CD4-positive, alpha-beta T cell treated with Interleukin-15 for 1 hour (primary cell): ENCODE measurements at places on chromosomes 3 and 15.

DNA sequence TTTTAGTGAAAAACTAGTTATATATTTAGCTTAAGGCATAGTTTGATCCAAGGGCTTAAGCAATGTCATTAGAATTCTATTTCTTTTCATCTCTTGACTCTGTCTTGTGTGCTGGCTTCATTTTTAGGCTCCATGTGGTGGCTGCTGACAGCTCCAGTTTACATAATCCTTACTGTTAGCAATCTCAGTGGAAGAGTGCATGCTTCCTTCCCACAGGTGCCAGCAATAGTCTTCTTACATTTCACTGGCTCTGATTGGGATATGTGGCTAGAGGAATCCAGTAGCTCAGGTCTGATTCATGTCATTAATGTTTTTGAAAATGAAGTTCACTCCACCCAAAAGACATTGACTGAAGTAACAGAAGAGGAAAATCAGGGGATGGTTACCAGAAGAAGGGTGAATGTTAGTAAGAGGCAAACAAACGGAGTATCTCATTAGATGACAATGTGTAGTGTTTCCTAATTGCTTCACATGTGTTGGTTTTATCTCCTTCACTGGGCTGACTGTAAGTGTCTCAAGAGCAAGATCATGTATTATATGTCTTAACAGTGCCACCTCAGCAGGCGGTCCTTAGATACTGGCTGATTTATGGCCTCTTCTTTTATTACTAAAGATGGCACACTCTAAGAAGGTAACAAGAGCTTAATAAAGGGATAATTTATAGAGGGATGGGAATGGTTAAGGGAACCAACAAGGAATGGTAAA is 25.6 kb upstream of the TCF12 start:
- no peak for DNase-seq

DNA sequence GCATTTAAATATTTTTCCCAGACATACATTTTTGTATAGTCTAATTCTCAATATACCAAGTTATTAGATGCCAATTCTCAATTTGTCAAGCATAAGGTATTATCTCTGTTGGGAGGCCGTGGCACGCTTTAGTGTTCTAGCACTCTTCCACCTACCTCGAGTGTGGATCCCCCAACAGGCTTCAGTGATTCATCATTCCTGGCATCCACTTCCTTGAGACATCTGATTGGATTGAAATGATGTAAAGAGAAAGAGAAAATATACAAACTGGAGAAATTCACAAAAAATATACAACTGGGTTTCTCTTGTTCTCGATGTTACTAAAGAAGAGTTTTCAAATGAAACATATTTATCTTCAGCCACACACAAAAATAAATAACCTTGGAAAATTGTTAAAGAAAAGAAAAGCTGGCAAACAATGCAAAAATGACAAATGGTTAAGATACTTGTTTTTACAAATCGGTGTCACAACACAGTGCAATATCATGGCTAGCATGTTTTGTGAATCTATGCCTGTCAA is 218.0 kb upstream of the CDIN1 start:
- DNase-seq, result no peak

GRCh38 chr3:158200955-158201354 is 91.1 kb downstream of the RSRC1 start:
- DNase-seq, result no peak

- no peak for DNase-seq
Observed at GRCh38 chr3:60742606-60743145, 508.6 kb downstream of the FHIT start.

- no peak for DNase-seq
Observed at GRCh38 chr3:187841560-187841959, 96.3 kb upstream of the BCL6 start.

DNA sequence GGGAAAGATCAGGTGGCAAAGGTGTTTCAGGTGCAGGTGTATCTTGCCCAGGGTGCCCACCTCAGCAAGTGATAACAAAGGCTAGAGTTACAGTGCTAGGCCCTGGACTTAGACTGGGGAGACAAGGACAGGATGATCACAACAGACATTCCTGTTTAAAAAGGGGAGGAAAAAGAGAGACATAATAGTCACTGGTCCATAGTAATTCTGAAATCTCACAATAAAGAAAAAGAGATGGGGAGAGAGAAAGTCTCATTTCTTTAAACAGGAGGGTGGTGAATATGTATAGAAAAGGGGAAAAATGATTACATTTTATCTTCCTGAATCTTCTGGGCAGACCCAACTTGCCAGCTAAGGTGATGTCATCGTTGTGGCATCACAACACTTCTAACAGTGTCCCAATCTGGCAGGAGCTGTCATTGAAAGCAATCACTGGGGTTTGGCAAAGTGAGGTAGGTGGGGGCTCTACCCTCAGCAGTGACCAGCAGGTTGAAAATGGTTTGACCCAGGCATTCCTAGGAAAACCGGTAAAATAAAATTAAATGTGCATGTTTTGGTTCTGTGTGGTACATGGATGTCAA is 99.5 kb downstream of the ZNF621 start:
- DNase-seq, result peak; percentile 58

- peak; percentile 13 for DNase-seq
Observed at GRCh38 chr3:38115645-38116427, 21.1 kb downstream of the ACAA1 start.

GRCh38 chr15:78263907-78264303 is 457 bp upstream of the DNAJA4 start:
- no peak for DNase-seq

GRCh38 chr15:79520654-79521053 is 88.5 kb downstream of the MINAR1 start:
- DNase-seq, result no peak

DNA sequence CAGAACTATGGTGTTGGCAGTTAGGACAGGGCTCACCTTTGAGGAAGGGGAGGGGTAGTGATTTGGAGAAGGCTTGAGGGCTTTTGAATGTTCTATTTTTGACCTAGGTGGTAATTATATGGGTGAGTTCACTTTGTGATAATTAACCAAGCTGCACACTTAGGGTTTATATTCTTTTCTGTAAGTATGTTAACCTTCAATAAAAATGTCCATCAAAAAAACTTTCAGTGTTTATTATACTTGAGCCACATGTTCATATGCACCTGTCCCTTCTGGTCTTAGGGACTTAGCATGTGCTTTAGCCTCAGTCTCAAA is 28.4 kb downstream of the PDE8A start:
- DNase-seq, result no peak

- no peak for DNase-seq
Observed at GRCh38 chr3:23938688-23939087, 6.4 kb upstream of the NR1D2 start.

GRCh38 chr3:134840459-134840858 is 45.4 kb downstream of the EPHB1 start:
- DNase-seq, result no peak

- DNase-seq, result no peak
Observed at GRCh38 chr3:133475245-133476010, 75.6 kb downstream of the BFSP2 start.

DNA sequence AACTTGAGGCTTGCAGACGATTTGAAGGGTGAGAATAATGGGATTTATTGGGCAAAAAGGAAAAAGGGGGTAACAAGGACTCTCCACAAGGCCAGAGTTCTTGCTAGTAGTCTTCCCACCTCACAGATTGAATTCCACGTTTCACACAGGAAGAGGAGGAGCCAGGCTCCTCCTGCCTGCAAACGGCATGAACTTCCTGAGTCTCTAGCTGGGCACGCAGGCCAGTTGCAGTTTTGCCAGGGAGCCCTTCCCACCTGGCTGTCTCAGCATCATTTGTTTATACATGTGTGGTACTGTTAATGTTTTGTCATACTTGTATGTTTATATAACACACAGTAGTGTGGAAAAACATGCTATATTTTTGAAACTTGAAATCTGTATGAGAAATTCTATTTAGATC is 155.0 kb downstream of the NLGN1 start:
- no peak for DNase-seq

GRCh38 chr3:76212679-76213078 is 427.3 kb upstream of the ZNF717 start:
- no peak for DNase-seq

- DNase-seq, result no peak
Observed at GRCh38 chr15:50109076-50109987, 9.7 kb downstream of the ATP8B4 start.

DNA sequence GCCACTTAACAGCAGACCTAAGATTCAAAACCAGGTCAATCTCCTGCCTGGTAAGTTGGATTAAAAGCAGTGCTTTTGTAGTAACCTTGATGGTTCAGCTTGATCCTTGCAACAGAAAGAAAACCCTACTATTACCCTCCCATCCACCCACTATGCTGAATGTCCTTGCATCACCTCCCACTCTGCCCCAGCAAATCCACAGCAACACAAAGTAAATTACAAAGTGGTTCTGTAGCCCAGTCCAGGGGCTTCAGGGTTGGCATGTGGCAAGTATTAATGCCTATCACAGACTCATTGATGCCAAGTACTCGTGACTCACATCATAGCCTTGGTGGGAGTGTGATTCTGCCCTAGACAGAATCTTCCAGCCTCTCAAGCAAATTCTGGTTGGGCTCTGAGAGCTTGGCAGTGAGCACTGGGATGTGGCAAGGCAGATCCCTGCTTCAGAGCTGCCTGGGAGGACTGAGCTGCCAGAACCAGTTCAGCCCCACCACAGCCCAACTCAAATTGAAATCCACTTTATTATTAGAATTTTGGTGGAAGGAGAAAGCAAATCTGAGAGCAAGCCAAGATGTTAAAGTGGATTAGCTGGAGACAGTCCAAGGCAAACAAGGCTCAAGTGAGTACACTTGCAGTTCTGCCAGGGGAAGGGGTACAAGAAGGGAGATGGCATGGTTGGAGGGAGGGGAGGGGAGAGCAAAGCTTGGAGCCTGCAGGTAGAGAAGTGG is 225.8 kb upstream of the UMPS start:
- no peak for DNase-seq

GRCh38 chr15:69034352-69034751 is 19.9 kb downstream of the NOX5 start:
- DNase-seq, result no peak

DNA sequence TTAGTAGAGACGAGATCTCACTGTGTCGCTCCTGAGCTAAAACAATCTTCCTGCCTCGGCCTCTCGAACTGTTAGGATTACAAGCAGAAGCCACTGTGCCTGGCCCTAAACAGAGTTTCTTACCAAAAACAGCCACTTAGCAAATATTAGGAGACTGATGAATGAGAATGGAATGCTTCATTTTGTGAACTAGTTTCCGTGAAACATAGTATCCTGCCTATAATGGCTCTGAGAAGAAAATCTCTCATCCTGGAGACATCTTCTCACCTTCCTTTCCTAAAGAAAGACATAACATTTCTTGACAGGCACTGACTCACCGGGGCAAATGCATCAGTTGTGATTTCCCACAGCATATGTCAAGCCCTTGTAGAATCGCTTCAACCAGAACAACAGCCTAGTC is 44.9 kb downstream of the GJD2 start:
- no peak for DNase-seq

GRCh38 chr3:166444756-166445155 is 607.5 kb upstream of the BCHE start:
- no peak for DNase-seq

DNA sequence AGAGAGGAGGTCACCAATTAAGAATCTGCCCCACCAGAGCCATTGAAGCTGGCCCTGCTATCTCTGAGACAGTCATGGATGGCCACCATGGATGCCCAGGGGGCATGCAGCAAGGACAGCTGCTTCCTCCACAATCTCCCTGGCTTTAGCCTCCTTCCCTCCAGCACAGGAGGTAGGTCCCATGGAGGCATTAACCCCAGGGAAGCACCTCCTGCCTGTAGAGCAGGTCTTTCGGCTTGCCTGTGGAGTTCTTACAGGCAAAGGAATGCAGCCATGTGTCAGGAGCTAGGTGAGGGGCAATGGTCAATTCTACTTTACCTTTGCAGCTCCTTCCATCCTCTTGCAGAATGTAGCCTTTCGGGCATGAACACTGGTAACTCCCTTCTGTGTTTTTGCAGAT is 93.8 kb downstream of the DUT start:
- no peak for DNase-seq

GRCh38 chr3:197522881-197523441 is 32.8 kb downstream of the BDH1 start:
- no peak for DNase-seq

GRCh38 chr15:31212326-31213080 is 111.0 kb upstream of the TRPM1 start:
- DNase-seq, result no peak

GRCh38 chr3:59212128-59212779 is 162.4 kb upstream of the CFAP20DC start:
- no peak for DNase-seq
